NCI-H2081 (cell line): ENCODE measurements at places on chromosomes 12 and 14.

GRCh38 chr12:64687816-64688215 lies 71.4 kb downstream of the GNS start:
- DNase-seq, result no peak

- DNase-seq, result no peak
Measured at GRCh38 chr12:45622210-45622937, 107.1 kb upstream of the ARID2 start.

DNA sequence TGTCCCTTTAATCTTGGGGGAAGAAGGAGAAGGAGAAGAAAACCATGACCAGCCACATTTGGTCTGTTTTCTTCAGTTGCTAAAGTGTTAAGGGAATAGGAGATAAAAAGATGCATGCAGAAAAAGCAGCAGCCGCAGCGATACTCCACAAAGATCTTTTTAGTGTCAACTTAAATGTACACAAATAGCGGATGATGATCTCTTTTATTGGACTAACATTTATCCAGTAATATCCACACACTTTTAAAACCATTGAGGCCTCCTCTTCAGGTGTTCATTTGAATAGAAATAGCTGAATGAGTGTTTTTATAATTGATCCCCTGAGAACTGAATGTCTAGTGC lies 83.5 kb downstream of the PAPOLA start:
- DNase-seq, result no peak

DNA sequence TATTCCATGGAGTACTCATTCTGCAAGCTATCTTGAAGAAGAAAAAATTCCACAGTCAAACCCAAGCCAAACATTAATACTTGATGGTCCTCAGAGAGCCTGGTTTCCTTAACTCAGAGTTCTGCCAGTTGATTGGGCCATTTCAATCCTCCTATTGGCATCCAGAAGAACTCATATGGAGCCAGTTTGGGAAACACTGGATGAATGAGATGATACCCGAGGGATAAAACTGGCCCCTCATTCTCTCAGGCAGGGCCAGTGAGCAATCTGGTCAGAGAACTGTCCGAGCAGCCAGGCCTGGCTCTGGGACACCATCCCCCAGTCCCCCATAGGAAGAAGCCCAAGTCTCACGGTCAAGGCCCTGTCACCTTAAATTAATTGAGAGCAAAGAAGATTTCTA lies 48.8 kb downstream of the NUAK1 start:
- DNase-seq, result no peak

DNA sequence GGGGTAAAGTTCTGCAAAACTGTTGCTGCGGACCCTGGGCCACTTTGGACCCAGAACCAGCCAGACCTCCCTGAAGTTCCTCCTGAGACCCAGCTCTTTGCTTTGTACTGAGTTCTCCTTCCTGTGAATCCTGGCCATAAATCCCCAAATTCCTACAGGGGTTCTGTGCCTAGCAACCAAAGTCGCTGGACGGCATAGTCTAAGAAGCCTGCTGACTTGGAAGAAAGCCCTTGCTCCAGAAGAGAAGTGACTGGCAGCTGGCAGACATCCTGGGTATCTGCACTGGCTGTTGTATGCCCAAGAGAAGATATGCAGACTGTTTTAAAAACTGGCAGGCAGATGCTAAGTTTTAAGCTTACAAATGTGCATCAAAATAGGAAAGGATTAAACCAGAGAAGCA lies 99.9 kb upstream of the SLC24A4 start:
- no peak for DNase-seq

DNA sequence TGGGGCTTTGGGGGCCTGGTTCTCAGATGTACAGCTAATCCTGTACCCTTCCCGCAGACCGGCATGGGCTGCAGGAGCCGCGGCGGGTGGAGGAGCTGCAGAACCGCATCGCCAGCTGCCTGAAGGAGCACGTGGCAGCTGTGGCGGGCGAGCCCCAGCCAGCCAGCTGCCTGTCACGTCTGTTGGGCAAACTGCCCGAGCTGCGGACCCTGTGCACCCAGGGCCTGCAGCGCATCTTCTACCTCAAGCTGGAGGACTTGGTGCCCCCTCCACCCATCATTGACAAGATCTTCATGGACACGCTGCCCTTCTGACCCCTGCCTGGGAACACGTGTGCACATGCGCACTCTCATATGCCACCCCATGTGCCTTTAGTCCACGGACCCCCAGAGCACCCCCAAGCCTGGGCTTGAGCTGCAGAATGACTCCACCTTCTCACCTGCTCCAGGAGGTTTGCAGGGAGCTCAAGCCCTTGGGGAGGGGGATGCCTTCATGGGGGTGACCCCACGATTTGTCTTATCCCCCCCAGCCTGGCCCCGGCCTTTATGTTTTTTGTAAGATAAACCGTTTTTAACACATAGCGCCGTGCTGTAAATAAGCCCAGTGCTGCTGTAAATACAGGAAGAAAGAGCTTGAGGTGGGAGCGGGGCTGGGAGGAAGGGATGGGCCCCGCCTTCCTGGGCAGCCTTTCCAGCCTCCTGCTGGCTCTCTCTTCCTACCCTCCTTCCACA lies 7.6 kb downstream of the NR4A1 start:
- DNase-seq, result peak; percentile 42

- DNase-seq, result no peak
Measured at GRCh38 chr14:76772300-76773187, 11.3 kb downstream of the VASH1 start.

DNA sequence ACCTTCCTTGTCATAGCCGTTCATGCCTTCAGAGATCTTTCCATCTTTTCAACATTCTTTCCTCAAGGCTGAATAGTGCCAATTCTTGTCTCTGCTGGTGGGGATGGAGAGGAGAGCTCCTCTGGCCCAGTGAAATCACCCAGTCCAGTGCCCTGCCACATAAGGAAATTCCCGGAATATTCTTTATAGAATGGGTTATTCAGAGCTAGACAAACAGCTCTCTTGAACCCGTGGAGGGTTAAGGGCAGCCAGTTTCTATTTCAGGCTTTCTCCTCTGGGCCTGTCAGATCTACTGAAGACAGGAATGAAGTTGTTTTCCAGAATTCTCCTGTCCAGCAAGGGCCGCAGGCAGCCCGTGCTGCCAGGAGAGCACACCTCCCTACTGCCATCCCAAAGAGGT lies 8.1 kb upstream of the NRIP2 start:
- no peak for DNase-seq

- no peak for DNase-seq
Measured at GRCh38 chr14:66009089-66009488, 477.1 kb upstream of the CCDC196 start.

GRCh38 chr12:113467502-113468364 lies 3.9 kb downstream of the LHX5 start:
- DNase-seq, result no peak

GRCh38 chr14:100400115-100400514 lies 77.0 kb downstream of the SLC25A47 start:
- no peak for DNase-seq

DNA sequence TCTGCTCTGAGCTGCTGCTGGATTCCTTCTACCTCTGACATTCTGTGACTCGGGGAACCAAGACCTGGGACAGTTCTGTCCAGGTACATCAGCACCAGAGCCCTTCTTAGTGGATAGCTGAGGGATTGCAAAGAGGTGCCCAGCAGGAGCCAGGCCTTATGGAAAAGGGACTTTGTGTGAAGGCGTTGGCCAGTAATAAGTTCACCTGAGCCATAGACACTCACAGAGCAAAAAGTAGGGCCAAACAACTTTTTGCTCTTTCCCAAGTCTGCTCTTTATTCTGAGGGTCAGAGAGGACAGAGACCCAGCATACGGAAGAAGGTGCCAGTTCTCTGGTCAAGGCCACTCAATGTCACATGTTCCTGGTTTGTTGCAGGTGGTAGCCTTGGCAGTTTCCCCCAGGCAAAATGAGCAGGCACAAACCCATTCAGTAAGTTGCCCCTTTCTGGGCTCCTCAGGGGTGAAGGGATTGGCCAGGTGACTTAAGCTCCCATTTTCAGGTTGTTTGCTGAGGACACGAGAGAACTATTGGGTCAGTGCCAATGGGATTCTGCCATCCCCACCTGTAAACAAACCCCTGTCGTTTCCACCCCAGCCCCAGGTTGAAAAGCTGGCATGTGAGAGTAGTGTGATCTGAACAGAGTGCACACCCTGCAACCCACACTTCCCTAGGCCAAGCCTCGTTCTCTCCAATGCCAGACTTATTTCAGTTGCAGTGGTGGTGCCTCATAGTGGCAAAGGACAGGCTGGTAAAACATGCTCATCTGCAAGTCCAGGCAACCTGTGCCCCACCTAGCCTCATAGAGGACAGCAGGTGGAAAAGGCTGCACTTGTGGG lies 150.3 kb downstream of the SMOC1 start:
- peak; percentile 53 for DNase-seq

GRCh38 chr14:31960039-31960438 lies 117.1 kb upstream of the ARHGAP5 start:
- DNase-seq, result no peak

DNA sequence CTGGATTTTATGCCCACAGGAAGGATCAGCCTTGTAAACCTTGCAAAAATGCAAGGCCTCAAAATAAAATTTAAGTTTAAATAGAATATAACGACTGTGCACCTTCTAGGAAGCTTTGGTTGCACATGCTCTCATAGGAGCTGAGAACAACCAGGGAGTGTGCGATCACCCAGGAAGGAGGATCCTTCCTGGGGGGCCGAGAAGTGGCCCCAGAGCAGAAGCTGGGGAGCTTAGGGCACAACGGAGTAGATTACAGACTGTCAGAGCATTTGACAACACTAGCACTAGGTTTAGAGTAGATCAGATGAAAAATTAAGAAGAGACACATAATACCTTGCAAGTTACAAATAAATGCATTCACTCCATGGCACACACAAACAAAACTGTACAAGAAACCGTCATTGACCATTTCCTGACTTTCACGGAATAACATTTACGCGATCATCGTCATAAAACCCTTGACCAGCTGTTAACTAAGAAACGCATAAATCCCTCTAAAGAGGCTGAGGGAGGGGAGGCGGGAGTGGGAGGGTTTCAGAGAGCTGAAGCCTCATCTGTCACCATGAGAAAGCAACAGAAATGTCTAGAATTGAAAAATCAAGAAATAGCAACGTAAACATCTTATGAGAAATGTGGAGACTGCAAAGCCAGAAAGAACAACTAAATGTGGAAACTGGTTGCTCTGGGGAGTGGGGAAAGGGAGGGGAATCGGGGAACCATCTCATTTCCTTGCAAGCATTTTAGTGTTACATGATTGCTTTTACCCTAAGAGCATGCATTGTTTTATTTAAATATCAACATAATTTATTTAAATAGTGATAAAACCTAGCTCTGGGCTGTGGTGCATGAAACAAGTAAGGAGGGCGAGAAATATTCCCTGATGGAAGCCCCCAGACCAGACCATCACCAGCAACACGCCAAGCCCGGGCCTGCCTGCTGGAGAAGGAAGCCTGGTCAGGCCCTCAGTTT lies 13.1 kb upstream of the CCDC85C start:
- DNase-seq, result no peak
